Stomach (tissue), 19 donors: ENCODE measurements at places on chromosomes 6 and 20. TPM values are rescaled to one million over a fixed set of nuclear protein-coding genes. Genes with fewer than 3 reads are reported as not detected.
A peak's percentile ranks its signal among the peaks of the same experiment; 100 is the strongest.

- DNase-seq = no peak
Observed at GRCh38 chr6:31465718-31466117, 32.2 kb upstream of the MICB start.

DNA sequence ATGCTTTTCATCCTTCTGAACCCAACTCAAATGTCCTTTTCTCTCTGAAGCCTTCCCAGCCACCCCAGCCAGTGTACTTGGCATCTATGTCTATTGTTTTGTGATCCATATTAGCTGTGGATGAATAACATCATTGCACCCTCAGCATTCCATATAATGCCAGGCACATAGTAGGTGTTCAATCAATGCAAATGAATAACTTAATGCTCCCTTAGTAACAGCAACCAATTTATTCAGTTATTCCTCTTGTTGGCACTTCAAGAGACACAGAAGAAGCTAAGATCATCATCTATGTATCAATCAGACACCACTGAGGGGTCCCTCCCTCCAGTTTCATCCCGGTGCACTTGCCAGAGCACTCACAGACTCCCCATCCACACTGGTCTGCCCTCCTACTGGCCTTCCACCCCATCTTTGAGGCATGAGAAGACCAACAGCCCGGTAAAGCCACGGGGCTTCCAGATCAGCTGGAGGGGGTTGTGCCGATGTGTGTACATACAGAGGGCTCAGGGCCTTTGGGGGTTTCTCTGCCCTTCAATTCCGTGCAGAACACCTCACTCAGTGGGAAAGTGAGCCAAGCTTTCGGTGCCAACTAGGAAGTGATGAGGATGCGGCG lies 2.4 kb upstream of the TAF8 start:
- no peak for DNase-seq

DNA sequence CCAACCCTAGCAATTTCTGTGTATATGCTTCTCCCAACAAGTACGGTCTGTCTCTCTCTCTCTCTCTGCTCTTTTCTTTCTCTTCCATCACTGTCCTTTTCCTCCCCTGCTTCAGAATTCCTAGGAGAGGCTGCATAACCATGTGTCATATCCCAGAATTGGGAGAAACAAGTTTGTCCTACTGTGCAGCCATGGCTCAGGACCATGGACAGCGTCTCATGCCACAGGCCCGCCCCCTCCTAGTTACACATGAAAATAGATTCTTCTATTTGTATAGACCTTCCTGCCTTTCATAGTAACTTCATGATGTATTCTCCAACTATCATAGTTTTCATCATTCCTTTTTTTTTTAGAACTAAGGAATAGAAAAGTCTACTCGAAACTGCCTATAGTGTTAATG lies 98.0 kb downstream of the FNDC1 start:
- DNase-seq = peak; percentile 47

DNA sequence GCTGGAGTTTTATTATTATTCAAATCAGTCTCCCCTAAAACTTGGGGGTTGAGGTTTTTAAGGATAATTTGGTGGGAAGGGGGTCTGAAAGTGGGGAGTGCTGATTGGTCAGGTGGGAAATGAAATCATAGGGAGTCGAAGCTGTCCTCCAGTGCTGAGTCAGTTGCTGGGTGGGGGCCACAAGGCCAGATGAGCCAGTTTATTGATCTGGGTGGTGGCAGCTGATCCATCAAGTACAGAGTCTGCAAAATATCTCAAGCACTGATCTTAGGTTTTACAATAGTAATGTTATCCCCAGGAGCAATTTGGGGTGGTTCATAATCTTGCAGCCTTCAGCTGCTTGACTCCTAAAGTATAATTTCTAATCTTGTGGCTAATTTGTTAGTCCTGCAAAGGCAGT lies 146.0 kb upstream of the SPACA1 start:
- no peak for DNase-seq

DNA sequence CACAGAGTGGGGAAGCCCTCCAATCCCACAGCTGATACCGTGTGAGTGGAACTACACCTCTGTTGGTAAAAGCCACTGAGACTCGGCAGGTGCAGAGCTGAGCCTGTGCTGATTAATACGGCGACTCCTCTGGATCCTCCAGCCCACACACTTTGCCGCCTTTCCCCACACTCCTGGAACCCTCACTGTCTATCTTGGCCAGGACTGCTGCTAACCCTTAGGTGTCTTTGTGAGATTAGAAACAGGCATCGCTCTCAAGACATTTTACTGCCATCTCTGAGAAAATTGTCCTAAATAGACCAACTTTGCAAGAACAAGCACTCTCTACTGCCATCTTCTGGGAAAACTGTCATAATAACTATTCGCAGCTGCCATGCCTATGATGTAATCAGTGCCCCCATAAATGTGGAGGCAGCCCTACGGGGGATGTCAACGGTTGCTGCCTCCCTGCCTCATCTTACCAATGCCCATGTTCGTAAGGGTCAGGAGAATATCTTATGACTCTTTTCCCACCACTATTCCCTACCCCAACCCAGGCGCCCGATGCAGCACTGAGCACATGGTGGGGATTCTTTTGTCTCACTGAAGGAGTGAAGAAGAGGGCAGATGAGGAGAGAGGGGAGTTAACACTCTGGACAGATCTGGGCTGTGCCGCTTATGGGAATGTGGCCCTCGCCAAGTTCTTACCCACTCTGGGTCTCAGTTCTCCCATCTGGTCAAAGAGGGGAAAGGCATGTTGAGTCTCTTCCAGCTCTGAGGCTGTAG lies 26.1 kb upstream of the KCNB1 start:
- no peak for DNase-seq

- DNase-seq = no peak
Observed at GRCh38 chr6:165653196-165653595, 9.8 kb downstream of the PDE10A start.

DNA sequence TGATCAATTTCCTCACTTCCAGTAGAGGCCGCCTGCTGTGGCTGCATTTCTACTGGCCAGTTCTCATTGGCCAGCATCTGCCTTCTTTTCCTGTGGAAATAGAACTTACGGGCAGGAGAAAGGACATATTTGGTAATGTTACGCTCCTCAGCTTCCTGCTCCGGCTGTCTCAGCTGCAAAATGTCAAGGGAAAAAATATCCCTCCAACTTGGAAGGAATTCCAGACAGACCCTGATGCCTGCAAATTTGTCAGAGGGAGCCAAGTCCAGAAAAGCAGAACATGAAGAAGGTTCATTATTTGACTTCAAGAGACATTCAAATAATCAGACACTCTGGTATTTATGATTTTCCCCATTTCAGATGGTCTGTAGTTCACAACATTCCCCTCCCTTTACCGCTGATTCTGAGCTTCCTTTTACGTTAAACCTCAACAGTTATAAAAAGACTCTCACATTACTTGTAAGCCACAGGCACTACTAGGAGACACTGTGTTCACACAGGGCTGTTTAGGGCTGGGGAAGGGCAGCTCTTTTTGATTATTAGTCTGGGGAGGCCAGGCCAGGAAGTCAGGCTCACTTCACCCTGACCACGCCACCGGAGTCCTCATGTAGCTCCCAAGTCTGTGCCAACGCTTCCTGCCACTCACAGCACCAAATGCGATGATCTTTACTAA lies 179.6 kb upstream of the CCN2 start:
- no peak for DNase-seq

DNA sequence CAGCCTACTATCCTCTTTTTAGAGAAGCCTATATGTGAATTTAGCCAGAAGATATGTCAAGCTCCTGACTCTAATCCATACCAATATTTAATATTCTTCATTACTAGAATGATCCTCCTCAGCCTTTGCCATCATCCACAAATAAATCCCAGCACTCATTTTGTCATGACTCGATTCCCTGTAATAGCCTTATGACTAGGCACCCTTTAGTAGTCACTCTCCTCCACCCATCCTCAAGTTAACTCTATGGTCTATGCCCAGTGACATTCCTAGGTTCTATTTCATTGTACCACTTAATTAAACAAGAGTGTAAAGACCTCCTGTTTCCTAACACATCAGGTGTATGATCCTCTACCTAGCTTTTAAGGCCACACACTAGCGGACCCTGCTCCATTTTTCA lies 450.4 kb upstream of the CITED2 start:
- DNase-seq = no peak

DNA sequence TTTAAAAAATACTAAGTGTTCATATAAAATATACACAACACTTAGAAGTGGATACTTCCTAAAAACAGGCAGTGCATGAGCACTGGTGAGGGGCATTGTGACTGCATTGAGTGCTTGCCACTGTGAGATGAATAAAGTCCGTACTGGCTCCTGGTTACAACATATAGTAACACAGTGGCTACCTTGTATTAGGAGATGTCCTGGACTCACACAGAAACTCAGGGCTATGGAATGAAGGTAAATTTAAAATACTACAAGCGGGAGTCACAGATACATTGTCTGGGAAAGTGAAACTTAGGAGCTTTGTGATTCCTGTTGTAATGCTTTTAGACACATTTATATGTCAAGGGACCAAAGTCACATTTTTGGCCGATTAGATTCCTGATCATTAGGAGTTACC lies 36.5 kb upstream of the HLA-G start:
- no peak for DNase-seq

DNA sequence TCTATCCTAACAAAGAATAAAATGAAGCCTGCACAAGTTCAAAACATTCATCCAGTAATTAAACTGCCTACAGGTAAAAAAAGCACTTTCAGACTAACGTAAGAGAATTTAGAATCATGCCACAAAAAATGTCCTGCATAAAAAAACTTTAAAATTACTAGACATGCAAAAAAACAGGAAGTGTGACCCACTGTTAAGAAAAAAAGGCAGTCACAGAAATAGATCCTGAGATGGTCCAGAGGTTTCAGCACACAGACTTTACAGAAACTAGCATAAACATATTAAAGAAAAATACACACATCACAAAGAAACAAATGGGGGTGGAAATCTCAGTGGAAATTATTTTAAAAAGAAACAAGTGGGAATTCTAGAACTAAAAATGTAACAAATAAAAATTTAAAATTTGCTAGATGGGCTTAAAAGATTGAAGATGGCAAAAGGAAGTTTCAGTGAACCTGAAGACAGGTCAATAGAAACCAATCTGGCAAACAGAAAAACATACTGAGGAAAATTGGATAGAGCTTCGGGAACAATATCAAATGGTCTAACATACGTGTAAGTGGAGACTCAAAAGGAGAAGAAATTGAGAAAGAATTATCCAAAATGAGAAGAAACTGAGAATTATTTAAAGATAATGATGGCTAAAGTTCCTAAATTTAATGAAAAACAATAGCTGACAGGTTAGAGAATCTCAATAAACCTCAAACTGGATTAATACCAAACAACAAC lies 3.4 kb upstream of the ZNF133 start:
- DNase-seq = no peak

- DNase-seq = peak; percentile 51
Observed at GRCh38 chr20:36574366-36575135, 1.2 kb downstream of the TGIF2 start.

DNA sequence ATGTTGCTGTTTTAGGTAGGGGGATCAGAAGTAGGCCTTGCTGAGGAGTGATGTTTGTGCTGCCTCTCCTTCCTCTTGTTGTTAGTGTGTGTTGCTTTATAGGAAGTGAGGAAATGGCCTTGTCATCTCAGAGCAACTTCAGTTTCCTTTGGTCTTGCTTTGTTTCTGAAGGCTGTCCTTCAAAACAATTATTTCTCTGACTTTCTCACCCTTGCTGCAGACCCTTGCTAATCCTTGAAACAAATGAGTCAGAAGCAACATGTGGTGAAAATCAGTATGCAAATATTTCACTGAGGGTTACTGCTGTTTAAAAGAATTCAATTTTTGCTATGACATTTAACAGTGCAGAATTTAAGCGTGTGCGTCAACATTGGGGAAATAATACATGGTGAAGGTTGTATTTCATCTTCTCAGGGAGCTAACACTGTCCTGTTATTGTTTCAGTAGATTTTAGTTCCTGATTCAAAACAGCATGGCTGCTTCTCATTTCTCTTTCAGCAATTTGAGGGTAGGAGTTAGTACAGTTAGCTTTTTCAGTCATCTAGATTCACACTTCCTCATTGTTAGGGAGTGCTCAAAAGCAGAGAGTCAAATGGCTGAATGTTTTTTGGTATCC lies 13.8 kb downstream of the RNF144B start:
- no peak for DNase-seq

The DYNLT2 gene
- polyA plus RNA-seq = 1.00 TPM

The LINC00237 gene
- not detected for polyA plus RNA-seq

The LHFPL5 gene
- not detected for polyA plus RNA-seq

The MCHR2 gene
- not detected for polyA plus RNA-seq
